IMR-90 (cell line): ENCODE measurements at places on chromosomes 2 and 18. TPM values are rescaled to one million over a fixed set of nuclear protein-coding genes. Genes with fewer than 3 reads are reported as not detected.

The HDLBP gene
- polyA plus RNA-seq = 648 and 649 TPM in 2 replicates

The TMEM200C gene
- polyA plus RNA-seq = 2.5 and 3.5 TPM in 2 replicates

The CD207 gene
- polyA plus RNA-seq = not detected in 2 replicates

The ATG4B gene
- polyA plus RNA-seq = 98.4 and 113 TPM in 2 replicates

The PAX8 gene
- polyA plus RNA-seq = 1.1 and 1.5 TPM in 2 replicates

The TFPI gene
- 25.6 and 33.9 TPM in 2 replicates for polyA plus RNA-seq

The DYNAP gene
- polyA plus RNA-seq = not detected in 2 replicates

The STARD6 gene
- polyA plus RNA-seq = not detected in 2 replicates

The APCDD1 gene
- 1.9 and 2.2 TPM in 2 replicates for polyA plus RNA-seq

The PLEKHH2 gene
- polyA plus RNA-seq = 2.6 and 3.3 TPM in 2 replicates

The POTEJ gene
- not detected in 2 replicates for polyA plus RNA-seq

The NMUR1 gene
- polyA plus RNA-seq = not detected in 2 replicates

The NTSR2 gene
- not detected in 2 replicates for polyA plus RNA-seq

The RFTN2 gene
- 0.44 and 0.73 TPM in 2 replicates for polyA plus RNA-seq

The ANKRD36C gene
- 1.5 and 2.2 TPM in 2 replicates for polyA plus RNA-seq

The GTF2A1L gene
- not detected in 2 replicates for polyA plus RNA-seq

The ZNF521 gene
- 21.5 and 30.2 TPM in 2 replicates for polyA plus RNA-seq

The MOGAT1 gene
- polyA plus RNA-seq = not detected in 2 replicates

The INPP5D gene
- 0.09 and 0.29 TPM in 2 replicates for polyA plus RNA-seq

The ALS2 gene
- polyA plus RNA-seq = 10.6 and 14.4 TPM in 2 replicates

The NCL gene
- 215 and 267 TPM in 2 replicates for polyA plus RNA-seq

The PTPN2 gene
- polyA plus RNA-seq = 10.9 and 13.2 TPM in 2 replicates

The SIX3 gene
- polyA plus RNA-seq = not detected in 2 replicates

The LRRTM4 gene
- polyA plus RNA-seq = not detected in 2 replicates

The CAPN14 gene
- polyA plus RNA-seq = 0.07 and 0.09 TPM in 2 replicates
